ENCODE measurements at places on chromosomes 1 and 21.

DNA sequence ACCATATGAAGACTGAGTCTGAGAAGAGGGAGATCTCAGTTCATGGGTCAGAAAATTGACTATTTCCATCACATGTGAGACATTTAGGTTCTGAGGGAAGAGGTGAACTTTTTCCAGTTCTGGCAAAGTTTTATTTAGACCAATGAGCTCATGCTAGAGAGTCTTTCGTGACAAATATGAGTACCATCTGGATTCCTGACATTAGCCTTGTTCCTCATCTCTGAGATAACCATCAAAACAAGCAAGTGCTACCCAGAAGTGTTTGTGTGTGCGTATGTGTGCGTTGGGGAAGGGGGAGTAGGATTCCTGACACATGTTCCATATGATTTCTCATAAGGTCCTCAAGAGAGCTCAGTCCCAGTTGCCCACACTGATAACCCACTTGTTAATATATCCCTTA is 120.6 kb downstream of the FASLG start:
- no peak for DNase-seq

DNA sequence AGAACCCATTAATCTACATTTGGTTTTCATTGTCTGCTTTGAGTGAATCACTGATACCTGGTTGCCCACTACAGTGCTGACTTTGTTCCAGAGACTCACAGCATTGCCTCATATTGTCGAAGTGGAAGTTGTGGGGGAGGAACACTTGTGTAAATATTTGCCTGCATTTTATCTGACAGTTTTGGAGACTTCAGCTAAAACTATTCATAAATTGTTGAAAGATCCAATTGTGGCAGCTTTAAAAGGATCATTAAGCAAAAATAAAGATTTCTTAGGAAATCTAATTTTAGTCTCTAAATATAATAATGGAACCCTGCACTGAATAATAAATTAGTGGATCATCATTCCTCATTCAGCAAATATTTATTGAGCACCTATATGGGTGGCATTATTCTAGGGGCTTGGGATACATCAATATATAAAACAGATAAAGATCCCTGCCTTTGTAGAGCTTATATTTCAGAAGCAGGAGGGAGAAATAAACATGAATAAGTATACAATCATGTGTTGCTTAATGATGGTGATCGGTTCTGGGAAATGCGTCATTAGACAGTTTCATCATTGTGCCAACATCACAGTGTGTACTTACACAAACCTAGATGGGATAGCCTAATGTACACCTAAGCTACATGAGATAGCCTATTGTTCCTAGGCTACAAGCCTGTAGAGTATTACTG is 73.5 kb downstream of the OSBPL9 start:
- no peak for DNase-seq

GRCh38 chr1:246540738-246541491 is 25.1 kb downstream of the TFB2M start:
- DNase-seq, result no peak

DNA sequence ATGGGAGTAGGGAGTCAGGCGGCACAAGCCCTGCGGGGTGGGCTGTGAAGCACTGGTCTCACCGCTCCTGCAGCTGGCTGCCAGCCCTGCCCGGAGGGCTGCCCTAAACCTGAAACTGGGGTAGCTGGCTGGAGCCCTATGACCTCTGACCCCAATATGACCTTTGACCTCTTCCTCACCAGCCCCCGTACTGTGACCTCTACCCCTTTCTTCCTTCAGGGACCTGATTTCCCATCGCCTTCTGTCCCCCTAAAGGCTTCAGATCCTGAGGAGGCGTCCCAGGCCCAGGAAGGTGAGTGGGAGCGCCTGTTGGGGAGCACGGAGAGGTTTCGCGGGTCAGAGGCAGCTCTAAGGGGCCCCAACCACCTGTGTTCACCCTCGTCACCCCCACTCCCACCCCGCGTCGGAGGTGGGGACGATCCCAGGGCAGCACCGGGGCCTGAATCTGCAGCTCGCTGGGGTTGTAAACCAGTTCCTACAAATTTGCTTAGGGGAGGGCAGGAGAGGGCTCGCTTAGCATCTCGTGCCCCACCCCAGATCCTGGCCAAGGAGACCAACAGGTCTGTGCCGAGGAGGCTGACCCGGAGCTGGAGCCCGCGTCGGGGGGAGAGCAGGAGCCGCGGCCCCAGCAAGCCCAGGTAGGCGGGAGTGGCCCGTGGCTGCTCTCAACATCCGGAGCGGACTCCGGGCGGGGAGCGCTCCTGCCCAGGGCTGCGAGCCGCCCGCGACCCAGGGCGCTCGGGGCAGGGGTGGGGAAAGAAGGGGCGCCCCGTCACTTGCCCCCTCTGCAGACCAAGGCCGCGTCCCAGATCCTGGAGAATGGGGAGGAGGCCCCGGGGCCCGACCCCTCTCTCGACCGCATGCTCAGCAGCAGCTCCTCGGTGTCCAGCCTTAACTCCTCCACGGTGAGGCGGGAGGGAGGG is 7.3 kb downstream of the SYTL1 start:
- peak; percentile 77 for DNase-seq

- DNase-seq, result no peak
These were observed 32.7 kb downstream of the RHBG start for GRCh38 chr1:156401681-156402081.

DNA sequence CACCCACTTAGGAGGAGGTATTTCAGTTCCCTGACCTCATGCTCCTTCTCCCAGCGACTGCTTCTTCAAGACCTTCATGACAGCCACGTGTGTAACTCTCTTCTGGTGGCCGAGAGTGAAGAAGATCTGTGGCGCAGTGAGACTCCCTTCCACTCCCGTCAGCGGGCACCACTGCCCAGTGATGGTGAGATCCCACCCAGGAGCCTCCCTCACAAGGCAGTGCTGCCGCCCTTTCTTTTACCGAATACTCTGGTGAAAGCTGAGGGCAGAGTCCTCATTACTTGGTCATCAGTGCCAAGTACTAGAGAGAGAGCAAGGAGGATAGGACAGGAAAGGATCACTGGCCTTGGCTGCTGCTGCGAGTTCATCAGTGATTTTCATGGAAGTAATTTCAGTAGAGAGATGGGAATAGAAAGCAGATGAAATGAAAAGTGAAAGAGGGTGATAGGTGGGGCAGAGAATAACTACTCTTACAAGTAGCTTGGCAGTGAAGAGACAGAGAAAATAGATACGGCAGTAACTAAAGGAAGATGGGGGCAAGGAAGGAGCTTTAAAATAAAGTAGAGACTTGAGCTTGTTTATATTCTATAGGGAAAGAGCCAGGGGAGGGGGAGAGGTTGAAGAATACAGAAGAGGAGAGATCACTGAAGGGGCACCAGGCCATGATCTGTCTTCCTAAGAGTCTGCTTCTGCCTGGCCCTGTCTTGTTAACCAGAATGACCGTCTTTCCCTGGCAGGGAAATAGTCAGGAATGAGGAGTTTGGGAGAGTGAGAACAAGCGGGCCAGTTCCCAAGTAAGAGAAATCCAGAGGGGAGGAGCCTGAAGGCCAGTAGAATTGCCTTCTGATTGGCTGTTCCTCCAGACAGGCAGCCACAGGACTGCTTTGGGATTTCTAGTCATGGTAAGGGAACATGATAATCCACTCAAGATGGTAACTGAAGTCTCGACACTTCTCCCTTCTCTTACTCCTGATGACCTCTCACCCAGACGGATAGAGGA is 18.3 kb downstream of the HYI start:
- no peak for DNase-seq

GRCh38 chr1:84582802-84583587 is 8.8 kb upstream of the CTBS start:
- DNase-seq, result peak; percentile 34

DNA sequence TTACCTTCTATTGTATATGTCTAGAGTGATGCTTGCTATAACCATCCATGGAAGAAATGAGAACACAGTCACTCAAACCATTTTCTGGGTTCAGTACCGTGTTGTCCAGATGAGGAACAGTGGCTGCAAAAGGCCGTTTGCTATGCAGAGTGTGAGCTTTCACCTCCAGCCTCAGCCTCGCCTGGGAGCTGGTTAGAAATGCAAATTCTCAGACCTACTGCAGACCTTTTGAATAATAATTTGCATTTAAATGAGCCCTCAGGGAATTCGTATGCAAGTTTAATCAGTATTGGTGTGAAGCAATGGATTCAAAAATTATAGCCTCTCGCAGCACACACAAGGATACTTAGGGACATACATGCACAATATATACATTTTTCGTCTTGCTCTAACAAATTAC is 24.1 kb downstream of the KCNJ15 start:
- no peak for DNase-seq

GRCh38 chr1:107993920-107994319 is 28.9 kb upstream of the VAV3 start:
- no peak for DNase-seq

GRCh38 chr1:211382182-211382713 is 55.6 kb downstream of the TRAF5 start:
- no peak for DNase-seq

- no peak for DNase-seq
These were observed 128.6 kb downstream of the HUNK start for GRCh38 chr21:32001390-32001789.

GRCh38 chr1:109805486-109806165 is 41.9 kb upstream of the EPS8L3 start:
- DNase-seq, result no peak

GRCh38 chr1:75423616-75424015 is 187.3 kb downstream of the SLC44A5 start:
- DNase-seq, result peak; percentile 36

- no peak for DNase-seq
These were observed 56.0 kb upstream of the DSCAM start for GRCh38 chr21:40902993-40903392.

DNA sequence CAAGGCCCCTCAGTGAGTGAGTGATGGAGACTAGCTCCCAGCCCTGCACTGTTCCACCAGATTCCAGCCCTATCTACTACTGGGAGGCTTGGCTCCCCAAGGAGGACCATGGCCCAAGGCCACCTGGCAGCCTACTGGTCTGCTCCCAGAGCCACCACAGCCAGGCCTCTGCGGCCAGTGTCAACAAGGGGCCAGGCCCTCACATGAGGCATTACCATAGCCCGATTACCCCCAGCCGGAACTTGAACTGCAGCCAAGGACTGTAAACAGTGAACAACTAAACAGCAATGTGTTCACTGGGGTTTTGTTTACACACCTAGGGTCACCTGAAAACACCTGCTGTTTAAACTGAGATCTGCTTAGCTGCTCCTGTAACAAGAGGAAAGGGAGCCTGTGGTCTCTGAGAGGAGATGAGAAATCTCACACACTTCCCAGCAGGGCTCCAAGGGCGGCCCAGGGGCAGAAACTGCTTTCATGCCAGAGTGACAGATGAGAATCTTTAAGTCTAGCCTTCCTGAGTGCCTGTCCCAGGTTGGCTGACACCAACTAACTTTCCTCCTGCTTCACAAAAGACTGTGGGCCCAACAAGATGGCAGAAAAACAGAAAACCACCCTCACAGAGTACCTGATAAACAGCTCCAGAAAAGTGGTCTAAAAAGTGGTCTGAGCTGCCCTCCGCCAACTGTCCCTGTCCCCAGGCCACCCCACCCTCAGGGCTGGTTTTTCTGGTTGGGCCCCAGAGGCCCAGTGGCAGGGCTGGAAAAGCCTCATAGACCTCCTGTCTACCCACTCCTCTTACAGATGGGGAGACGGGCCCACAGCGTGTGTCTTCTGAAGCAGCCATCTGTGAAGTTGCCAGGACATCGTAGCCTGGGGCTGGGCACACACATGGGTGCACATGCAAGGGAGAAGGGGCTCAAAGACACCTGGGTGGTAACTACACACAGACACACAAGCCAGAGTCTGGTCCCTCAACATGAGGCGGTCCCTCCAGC is 28.8 kb downstream of the MEF2D start:
- DNase-seq, result no peak

DNA sequence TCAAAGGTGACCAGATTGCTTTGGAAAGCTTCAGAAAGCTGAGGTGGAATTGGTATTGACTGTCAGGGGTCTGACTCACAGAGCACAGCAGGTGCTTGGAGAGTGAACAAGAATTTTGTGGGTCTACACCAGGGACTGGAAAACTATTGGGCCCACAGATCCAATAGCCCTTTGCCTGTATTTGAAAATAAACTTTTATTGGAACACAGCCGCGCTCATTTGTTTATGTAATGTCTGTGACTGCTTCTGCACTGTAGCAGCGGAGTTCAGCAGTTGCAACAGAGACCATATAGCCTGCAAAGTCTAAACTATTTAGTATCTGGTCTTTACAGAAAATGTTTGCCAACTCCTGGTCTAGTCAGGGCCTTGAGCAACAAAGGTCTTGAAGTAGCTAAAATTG is 315.6 kb downstream of the NFIA start:
- DNase-seq, result no peak

- no peak for DNase-seq
These were observed 12.9 kb upstream of the FTCD start for GRCh38 chr21:46168238-46168637.

GRCh38 chr21:20329636-20330035 is 668.6 kb upstream of the NCAM2 start:
- DNase-seq, result no peak

- no peak for DNase-seq
These were observed 4.5 kb downstream of the RAB7B start for GRCh38 chr1:205998457-205999241.

GRCh38 chr1:98963064-98963758 is 41.5 kb downstream of the PLPPR5 start:
- DNase-seq, result no peak

DNA sequence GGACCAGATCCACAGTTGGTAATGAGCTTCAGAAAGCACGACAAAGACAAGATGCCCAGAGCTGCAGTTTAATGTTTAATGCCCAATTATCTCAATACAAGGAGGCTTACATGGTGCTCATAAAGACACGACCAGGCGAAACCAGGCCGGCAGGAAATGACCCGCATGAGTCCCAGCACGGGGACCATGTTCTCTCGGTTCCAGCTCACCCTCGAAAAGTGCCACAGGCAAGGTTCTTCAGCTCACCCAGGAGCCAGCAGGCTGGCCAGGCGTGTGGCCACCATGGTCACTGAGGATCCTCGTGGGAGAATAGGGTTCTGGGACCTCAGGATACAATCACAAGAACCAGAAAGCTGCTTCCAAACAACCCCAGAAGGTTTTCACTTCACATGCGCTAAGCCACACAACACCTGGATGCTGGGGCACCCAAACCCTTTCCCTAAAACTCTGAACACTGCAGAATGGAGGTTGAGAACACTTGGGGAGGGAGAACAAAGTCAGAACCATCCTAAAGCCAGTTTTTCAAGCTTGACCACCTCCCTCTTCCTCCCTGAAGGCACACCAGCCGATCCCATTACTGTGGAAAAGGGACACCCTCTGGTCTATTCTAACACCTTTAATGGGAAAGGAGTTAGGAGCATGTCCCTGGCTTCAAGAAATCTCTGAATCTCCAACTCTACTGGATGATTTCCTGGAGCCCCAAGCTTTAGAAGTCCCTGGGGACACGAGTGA is 22.6 kb upstream of the ASAP3 start:
- DNase-seq, result no peak

DNA sequence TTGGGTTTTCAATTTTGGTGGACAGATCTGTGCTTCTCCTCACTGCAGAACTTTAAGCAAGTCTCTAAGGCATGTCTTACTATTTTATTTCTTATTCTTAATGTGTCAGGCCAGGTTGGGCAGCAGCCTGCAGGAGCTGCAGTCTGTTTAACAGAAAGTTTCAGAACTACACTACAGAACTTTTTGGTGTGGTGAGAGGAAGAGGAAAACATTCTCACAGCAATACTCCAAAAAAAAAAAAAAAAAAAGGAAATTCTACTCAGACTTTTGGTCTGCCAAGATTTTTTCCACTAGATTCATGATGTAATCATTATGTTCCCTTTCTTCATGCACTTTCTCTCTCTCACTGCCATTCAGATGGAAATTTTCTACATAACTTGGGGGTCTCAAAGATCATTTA is 255.2 kb downstream of the COL11A1 start:
- DNase-seq, result no peak

- DNase-seq, result no peak
These were observed 226.7 kb upstream of the RUNX1 start for GRCh38 chr21:35275776-35276175.

- DNase-seq, result no peak
These were observed 5.6 kb upstream of the LACTBL1 start for GRCh38 chr1:22978299-22978698.

All from HEK293T (cell line).